Suppressor macrophage (primary cell): ENCODE measurements at places on chromosomes 13 and 19.

DNA sequence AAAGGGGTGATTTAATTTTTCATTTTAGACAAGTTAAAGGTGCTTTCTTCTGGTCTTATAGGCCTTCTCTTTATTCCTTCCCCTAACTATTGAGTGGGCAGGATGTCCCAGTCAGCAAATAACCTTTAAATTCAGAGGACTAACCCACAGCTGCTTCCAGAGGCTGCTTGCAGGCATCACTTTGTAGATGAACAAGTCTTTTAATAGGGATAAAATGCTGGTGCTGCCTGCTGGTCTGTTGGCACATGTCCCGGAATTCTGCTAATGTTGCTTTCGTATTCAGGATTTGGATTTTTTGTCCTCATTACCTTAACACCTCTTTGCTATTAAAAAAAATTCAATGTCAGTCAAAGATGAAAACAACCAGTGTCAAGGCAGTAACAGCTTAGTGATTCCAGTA is 132.7 kb upstream of the KL start:
- DNase-seq: no peak

- DNase-seq: peak; percentile 15
Measured at GRCh38 chr19:43527860-43528622, 1.0 kb upstream of the ETHE1 start.

DNA sequence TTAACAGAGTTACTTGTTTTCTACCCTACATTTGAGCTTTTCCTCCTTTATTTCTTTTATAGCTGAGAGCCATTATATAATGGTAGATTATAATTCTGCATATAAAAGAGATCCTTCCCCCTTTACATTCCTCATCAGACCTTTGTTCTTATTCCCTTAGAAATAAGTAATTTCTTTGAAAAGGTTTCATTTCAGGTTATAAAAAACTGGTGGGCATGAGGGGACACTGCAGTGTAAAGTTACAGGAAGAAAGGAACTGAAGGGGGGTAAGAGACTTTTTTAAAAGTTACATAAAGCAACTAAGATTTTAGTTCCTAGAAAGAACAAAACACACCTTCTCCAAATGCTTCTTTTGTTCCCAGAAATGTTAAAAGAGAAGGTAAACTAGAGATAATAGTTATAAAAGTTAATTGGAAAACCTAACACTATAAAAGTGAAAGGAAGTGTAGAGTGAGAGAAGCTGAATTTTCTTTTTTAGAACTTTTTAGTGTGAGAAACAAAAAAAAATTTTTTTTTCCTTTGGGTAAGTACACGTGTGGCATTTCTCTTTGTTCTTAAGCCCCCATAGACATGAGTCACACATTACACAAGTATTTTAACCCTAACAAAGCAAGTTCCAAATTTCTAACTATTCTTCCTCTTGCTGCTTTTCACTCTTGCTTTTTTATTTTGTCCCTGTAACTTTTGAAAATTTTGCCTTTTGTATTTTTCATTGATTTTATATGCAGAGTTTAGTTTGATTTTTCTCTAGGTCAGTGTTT is 106.4 kb upstream of the MLNR start:
- no peak for DNase-seq

DNA sequence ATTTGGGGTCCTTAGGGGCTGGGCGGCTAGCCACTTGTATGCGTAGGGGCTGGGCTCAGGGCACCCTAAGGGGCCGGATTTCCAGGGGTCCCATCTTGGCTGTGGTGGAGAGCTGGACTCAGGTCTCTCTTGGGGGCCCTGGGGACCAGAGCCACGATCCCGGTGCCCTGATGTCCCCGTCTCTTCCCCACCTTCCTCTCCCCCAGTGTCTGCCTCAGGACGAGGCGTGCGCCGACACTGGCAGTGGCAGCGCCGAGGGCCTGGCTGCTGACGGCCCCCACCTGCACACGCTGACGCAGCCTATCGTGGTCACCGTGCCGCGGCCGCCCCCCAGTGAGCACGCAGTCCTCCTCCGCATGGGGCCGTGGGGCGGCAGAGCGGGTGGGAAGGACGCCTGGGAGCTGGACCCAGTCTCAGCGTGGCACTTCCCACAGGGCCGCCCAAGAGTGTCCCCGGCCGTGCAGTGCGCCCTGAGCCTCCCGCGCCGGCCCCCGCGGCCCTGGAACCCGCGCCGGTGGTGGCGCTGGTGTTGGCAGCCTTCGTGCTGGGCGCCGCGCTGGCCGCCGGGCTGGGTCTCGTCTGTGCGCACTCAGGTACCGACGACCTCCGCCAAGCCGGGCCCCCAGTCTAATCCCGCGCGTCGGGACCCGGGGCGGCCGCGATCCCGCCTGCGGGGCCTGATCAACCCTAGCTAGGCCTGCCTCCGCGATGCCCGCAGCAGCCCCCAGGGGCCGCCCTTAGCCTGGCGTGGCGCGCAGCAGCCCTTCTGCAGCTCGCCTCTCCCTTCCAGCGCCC is 2.7 kb upstream of the SNAPC2 start:
- DNase-seq: peak; percentile 62

DNA sequence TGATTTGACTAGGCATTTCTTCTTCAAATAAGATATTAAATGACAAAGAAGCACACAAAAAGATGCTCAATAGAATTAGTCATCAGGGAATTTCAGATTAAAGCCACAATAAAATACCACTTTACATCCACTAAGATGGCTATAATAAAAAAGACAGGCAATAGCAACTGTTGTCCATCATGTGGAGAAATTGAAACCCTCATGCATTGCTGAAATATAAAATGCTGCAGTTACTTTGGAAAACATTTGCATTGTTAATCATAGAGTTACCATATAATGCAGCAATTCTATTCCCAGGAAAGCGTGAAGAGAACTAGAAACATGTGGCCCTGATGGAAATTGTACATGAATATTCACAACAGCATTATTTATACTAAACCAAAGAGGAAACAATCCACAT is 605.5 kb upstream of the SLITRK1 start:
- DNase-seq: no peak

DNA sequence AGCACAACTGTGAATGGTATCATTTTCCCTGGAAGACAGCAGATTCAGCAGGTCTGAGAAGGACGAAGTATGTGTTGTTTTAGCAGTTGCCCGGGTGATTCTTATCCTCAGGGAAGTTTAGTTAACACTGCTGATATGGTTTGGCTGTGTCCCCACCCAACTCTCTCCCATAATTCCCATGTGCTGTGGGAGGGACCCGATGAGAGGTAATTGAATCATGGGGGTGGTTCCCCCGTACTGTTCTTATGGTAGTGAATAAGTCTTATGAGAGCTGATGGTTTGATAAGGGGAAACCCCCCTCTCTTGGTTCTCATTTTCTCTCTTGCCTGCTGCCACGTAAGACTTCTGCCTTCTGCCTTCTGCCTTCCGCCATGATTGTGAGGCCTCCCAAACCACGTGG is 81.0 kb upstream of the UBAC2 start:
- DNase-seq: no peak

- DNase-seq: no peak
Measured at GRCh38 chr13:102901056-102901455, 55.2 kb downstream of the ERCC5 start.

DNA sequence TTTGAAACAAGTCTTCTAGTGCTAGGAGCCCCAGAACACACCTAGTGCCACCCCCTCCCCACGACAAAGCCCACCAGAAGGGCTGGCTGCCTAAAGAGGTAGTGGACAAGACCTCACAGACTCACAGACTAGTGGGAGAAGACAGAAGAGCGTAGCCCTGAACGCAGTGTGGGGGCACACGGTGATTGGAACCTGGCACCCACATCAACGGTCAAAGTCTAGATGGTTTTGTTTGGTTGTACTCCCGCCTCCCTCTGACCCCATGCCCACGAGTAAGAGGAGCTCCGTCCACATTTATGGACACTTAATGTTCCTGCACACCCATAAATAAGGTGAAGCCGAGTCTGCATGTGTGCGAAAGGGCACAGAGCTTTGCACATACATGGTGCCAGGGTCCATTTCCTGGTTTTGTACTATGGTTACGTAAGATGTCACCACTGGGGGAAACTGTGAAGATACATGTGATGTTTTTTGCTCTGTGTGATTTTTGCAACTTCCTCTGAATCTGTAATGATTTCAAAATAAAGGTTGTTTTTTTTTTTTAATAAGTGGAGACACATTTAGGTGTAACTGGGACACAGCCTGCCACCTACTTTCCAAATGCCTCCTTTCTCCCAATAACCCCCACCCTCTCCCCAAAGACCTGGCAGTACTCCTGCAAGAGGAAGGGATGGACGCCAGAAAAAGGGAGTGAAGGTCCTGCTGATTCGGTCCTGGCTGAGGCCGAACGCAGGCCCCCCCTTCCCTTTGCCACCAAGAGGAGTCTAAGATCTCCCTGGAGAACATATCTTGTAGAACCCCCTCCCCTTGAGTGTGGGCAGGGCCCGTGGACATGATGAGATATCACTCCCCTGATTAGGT is 72.8 kb downstream of the GNG7 start:
- peak; percentile 95 for DNase-seq

DNA sequence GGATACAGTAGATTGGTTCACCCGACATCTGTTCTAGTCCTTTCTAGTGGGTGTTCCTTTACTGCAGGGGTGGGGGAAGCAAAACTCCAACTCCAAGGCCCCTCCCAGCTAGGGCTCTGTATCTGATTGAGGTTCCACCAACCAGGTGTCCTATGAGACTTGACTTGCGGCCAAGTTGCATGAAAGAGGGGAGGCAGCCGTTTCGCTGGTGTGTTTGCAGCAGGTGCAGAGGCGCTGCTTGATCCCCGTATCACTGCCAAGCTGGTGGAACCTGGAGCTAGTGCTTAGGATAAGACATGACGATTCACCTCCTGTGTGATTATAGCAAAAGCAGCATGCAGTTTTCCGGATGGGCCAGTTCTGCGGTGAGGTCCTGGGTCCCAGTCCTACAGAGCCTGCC is 338.2 kb downstream of the UQCRFS1 start:
- DNase-seq: no peak

DNA sequence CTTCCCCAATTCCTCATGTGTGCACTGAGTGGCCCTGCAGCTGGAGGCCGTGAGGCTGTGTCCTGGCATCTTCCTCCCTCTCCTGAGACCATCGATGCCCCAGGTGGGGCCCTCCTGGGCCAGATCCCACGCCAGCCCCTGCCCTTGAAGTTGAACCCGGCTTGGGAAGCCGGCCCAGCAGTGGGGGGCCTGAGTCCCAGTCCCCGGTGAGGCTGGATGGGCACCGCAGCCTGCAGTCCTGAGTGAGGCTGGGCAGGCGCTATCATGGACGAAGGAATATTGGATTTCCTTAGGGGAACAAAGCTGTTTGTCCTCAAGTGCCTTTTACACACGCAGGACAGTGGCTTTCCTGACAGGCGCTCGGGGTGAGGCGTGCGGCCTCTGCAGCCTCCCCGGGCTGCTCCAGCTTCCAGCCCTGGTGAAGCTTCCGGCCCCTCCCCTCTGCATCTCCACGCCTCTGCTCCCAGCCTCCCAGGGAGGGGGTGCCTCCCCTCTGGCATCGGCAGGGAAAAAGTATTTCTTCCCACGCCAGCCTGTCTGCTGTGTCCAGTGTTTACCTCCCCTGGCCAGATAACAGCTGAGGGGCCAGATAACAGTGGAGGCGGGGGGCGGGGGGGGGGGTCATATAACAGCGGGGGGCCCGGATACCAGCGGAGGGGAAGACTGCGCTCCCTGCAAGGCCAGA is 159.5 kb downstream of the KDM4B start:
- peak; percentile 13 for DNase-seq

DNA sequence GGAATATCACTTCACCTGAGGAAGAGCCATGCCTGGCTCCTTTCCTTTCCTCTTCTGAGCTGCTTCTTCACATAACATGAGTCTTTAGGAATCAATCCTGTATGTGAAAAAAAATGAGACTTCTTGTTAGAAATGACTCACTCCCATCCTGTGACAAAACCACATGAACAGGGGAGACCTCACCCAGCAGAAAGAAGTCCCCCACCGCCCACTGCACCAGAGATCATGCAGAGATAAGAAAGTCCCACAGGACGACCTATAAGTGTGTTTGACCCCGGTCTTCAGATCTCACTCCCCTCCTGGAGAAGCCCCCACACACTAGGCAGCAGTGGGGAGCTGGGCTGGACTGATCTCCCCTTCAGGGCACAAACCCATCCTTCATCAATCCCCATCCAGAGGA is 7.8 kb downstream of the ZNF600 start:
- peak; percentile 2 for DNase-seq

DNA sequence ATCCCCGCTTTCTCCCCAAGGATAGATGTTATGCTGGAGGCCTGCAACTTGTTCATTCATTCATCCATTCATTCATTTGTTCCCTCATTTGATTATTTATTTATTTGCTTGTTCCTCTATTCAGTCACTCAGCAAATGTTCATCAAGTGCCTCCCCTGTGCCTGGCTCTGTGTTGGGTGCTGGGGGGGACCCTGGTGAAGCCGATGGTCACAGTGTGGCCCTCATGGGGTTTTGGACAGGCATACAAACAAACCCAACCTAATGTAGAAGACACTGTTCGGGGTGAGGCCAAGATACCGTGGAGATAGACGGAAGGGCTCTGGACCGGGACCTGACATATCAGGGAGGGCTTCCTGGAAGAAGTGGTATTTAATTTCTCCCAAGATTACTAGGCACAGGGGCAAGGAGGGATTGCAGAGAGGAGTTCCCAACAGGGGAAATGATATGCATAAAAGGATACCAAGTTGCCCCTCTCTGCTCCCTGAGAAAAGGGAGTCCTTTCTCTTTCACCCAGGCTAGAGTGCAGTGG is 58.1 kb downstream of the ZNF536 start:
- no peak for DNase-seq

- DNase-seq: peak; percentile 46
Measured at GRCh38 chr13:60329221-60329923, 67.6 kb upstream of the TDRD3 start.

DNA sequence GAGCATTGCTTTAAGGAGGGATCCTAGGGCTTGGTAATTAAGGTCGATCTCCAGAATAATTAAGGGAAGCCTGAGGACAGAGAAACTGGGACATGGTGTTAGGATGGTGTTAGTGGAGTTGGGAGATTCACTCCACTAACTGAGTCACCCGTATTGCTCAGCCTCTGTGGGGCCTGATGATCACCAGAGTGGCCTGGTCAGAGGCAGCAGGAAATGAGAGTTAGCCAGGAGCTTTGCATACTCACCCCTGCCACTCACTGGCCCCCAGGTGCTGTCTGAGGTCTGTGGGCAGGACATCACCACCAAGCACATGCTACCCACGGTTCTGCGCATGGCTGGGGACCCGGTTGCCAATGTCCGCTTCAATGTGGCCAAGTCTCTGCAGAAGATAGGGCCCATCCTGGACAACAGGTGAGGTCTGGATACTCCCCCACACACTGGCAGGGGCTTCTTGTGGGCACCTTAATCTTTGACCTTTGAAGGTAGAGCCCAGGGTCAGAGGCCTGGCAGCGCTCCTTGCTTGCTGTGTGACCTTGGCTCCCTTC is 32.1 kb downstream of the PPP2R1A start:
- no peak for DNase-seq

GRCh38 chr13:94416454-94417080 is 62.9 kb downstream of the DCT start:
- DNase-seq: peak; percentile 3

GRCh38 chr19:32675720-32676185 is at the start of gene RGS9BP:
Gene RGS9BP (plus strand): TSS chr19:32675848. CDS start chr19:32676264, 416 bp downstream.
- peak; percentile 78 for DNase-seq

DNA sequence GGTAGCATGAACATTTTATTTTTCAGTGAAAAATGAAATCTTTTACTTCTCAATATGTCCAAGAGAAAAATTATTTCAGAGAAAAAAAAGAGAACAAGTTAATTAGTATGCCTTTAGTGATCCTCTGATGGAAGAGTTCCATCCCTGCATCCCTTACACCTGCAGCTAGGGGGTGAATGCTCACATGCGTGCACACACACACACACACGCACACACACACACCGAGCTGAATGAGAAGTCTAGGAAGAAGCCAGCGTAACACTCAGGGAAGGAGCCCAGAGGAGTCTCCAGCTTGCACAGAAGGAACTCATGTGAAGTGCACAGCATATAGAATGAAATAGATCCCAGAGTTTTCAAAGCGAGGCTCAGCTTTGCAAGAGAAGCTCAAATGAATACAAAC is 510.5 kb downstream of the IRS2 start:
- DNase-seq: no peak

GRCh38 chr13:79779761-79780160 is 298.8 kb downstream of the NDFIP2 start:
- peak; percentile 81 for DNase-seq
